ENCODE measurements at places on chromosomes 5 and 9.

GRCh38 chr5:35894131-35894530 is 37.4 kb downstream of the IL7R start:
- DNase-seq, result no peak

DNA sequence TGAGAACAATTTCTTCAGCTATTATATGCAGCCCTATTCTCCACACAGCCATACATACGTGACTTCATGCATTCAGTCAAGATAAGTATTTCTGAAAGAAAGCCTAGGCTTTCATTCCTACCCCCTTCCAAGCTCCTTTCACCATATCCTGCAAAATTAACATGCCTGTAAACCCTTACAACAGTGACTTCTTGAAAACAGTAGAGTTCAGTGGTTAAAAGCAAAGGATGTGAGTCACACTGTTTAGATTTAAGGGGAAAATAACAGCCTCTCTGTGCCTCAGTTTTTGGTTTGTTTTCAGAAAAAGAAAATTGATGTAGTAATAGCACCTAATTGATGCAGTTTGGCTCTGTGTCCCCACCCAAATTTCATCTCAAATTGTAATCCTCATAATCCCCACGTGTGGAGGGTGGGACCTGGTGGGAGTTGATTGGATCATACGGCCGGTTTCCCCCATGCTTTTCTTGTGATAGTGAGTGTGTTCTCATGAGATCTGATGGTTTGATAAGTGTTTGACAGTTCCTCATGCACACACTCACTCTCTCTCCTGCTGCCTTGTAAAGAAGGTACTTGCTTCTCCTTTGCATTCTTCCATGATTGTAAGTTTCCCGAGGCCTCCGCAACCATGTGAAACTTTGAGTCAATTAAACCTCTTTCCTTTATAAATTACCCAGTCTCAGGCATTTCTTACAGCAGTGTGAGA is 264.8 kb downstream of the CETN3 start:
- DNase-seq, result peak; percentile 59

GRCh38 chr9:119304555-119304954 is 64.7 kb downstream of the BRINP1 start:
- DNase-seq, result no peak

GRCh38 chr5:175638305-175638704 is 19.6 kb upstream of the HRH2 start:
- DNase-seq, result no peak

GRCh38 chr9:8895106-8895860 is 1095.7 kb upstream of the DMAC1 start:
- DNase-seq, result no peak

DNA sequence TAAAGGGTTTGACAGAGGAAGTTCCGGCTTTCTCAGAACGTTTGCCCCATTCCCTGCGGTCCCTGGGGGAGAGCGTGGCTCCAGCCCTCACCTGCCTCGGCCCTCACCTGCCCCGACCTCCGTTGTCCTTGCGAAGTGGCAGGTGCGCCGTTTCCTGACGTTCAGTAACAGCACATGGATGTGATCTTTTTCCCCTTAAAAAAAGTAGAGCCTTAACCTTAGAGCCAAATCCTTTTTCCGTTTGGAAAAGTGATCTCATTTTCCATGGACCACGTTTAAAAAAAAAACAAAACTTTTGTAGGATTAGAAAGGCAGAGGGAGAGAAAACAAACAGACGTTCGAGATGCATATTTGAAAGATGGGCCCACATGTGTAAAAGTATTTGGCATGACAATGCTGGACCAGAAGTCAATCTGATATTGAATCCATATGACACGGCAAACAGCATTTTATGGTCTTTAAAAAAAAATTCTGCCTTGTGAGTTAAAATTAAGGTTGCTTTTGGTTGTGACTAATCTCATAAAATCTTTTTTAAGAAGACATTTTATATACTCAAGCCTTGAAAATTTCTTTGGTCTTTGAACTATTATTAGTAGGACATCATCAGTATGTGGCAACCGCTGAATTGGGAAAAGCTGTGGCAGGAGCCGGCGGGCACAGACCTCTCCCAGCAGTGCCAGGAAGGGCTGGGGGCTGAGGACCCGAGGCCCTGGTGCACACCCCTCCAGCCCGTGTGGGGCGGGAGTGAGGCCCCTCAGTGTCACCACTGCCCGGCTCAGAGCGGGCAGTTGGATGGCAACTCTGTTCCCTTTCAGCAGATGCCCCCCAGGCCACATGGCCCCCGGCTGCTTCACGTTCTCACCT is 42.5 kb upstream of the EXOC3 start:
- peak; percentile 94 for DNase-seq

DNA sequence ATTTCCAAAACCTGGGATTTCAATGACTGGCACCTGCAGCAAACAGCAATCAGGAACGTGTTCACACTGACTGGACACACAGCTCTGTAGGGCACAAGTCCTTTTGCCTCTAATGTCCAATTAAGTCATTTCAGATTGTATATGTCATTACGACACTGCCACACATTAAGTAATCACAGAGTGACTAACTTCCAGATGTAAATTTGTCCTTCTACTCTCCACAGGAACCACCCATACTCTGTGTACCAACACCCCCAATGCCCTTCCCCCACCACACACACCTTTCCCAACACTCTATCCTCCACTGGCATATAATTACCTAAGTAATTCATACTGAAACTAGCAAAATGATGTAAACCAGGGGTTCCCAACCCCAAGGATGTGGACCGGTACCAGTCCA is 30.5 kb downstream of the LARS1 start:
- DNase-seq, result no peak

- peak; percentile 90 for DNase-seq
Observed at GRCh38 chr5:139443831-139444453, 4.6 kb upstream of the DNAJC18 start.

GRCh38 chr9:109467936-109468335 is 30.2 kb downstream of the PTPN3 start:
- no peak for DNase-seq

DNA sequence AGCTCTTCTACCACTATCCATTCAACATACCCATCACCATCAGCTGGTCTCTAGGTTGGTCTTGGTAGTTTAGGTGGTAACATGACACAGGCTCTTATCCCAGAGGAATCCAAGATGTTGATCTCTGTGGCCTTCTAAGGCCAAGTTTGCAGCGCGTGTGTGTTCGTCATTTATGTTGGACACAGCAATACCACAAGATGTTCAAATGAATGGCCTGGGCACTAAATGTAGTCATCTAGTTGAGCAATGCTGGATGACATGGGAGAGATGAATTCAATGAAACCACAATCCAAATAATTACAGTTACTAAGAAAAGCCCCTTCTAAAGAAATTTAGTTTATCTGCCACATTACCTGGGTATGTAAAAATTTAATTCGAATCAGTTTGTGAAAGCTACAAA is 292.4 kb downstream of the MRPS30 start:
- no peak for DNase-seq

GRCh38 chr9:83451308-83451707 is 86.9 kb downstream of the FRMD3 start:
- DNase-seq, result peak; percentile 34

GRCh38 chr5:78512435-78512834 is 136.1 kb downstream of the LHFPL2 start:
- no peak for DNase-seq

- DNase-seq, result no peak
Observed at GRCh38 chr9:101689039-101689438, 49.4 kb downstream of the GRIN3A start.

DNA sequence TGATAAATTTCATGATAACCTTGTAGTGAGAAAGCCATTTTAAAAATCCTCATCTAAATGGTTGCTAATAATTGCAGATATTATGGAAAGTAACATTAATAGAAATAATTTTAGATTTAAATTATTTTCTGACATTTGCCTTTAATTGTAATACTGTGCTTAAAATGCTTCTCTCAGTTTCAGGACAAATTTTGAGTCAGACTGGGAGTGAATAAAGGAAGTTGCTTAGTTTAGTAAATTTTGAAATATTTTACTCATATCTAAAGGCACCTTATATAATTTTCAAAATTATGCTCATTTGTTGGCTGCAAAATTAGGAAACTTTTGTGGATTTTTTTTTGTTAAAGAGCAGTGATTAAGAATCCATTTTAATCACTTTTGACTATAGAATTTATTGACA is 93.8 kb downstream of the CSNK1G3 start:
- no peak for DNase-seq

DNA sequence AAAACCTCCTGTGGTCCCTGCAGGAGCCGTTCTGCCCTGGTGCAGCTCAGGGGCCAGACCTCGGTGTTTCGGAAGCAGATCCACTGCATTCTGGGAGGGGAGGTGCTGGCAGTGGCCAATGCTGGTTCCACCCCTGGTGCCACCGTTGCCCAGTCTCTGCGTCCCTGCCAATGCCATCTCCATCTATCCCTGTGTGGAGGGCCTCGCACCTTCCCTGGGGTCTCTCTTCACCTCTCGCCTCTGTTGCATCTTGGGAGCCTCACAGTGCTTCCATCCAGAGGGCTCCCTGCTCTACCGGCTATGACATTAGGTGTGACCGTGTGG is 15.3 kb downstream of the NCS1 start:
- DNase-seq, result no peak

GRCh38 chr9:115209601-115210306 is 91.8 kb upstream of the TNC start:
- peak; percentile 54 for DNase-seq

- DNase-seq, result no peak
Observed at GRCh38 chr9:119881898-119882297, 512.7 kb upstream of the BRINP1 start.

- no peak for DNase-seq
Observed at GRCh38 chr5:61677220-61677619, 345.2 kb downstream of the ZSWIM6 start.

DNA sequence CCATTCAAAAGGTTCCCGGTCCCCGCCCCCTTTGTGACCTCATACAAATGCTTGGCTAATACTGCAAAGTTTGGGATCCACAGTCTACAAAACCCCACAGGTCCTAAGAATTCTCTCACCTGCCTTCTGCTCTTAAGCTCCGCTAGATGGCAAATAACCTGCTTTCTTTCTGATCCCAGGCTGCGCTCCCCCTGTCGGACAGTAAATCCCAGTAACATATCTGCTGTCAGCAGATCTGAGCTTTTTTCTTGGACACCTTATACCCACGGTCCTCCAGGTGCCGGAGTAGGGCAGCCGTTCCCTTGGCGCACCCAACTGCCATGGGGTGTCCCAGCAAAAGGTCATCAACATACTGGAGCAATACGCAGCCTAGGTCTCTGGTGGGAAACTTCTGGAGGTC is 39.0 kb upstream of the PPP1R26 start:
- no peak for DNase-seq

GRCh38 chr5:17000291-17000939 is 64.3 kb upstream of the MYO10 start:
- DNase-seq, result peak; percentile 99

GRCh38 chr5:136891175-136891972 is 526.0 kb upstream of the TRPC7 start:
- DNase-seq, result no peak

DNA sequence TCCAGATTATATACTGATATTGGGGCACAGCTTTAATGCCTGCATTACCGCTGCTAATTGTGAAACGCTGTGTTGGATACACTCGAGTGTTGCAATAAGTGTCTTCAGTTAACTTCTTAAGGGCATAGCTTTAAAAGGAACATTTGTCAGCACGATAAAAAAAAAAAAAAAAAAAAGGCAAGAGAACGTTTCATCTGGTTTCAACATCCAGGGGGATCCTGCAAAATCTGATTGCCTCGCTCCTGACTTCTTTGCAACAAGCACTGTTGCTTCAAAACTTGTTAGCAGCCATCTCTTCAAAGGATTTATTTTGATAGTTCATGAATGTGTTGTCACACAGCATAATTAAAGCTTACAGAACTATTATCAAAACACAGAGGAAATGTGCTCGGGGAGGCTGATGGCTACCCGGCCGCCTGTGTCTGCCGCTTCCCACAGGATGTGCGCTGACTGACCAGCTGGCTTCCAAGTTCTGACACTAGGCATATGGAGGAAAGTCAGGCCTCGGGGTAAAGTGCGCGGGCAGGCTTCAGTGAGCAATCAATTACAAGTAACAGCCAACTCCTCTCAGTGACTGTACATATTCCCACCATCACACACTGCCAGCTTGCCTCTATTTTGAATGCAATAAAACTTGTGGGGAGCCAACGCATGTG is 77.7 kb downstream of the EBF1 start:
- DNase-seq, result peak; percentile 80

DNA sequence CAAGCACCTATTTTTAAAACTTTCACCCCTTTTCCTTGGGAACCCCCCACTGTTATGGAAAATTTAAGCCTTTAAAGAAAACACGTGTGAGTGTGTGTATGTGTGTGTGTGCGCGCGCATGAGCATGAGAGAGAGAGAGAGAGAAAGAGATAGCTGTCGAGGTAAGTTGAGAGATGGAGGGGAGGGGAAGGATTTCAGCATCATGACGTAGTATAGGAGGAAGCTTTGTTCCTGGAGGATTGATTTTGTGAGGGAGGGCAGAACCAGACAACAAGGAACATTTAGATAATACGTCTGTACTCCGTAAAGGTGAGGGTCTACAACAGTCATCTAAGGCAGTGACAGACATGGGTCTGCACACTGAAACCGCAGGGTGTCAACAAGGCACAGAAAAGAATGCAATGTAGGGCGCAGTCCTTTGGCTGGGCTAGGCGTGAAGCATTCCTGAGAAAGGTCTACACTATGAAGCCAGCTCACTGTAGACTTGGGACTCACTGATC is 227.7 kb downstream of the SMARCA2 start:
- no peak for DNase-seq

DNA sequence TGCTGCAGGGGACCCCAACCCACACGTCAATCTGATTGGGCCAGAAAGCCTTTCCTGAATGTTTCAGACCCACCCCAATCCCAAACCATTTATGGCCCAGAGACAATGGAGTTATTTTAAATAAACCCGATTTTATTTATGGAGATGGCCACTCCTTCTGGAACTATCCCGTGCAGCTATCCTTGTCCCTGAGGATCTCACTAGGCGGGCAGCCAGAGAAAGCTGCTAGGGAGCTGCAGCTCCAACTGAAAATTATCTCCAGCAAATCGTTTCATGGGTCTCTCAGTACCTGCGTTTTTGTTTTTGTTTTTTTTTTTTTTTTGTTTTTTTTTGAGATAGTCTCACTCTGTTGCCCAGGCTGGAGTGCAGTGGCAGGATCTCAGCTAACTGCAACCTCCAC is 23.0 kb downstream of the C1QTNF2 start:
- no peak for DNase-seq

DNA sequence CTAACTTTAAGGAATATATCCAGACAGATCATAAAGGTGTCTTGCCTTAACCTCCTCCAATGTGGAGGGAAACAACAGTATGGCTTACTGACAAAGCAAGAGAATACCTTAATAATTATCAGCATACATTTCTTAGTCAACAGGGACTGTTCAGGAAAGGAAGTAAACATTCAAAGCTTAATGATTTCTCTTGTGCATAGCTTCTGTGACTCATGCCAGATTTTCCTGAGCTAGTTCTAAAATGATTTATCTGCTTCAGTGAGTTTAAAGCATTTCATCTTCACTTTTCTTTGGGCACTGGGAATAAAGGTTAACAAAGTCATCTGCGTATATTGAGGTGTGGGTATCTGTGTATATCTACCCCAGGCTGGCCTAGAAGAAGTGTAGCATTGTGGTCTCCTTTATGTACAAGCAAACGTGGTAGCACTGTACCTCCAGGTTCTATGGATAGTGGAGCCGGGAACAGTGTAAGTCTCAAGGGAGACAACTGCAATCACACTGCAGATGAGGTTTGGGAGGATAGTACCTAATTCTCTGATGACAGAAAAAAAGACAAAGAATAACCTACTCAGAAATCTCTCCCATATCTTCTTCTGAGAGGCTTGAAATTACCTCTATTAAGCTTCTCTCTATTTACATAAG is 284.1 kb downstream of the HCN1 start:
- no peak for DNase-seq

Data from fibroblast of skin of back (primary cell).